ENCODE measurements at places on chromosomes 3 and 15.
A peak's percentile ranks its signal among the peaks of the same experiment; 100 is the strongest.

DNA sequence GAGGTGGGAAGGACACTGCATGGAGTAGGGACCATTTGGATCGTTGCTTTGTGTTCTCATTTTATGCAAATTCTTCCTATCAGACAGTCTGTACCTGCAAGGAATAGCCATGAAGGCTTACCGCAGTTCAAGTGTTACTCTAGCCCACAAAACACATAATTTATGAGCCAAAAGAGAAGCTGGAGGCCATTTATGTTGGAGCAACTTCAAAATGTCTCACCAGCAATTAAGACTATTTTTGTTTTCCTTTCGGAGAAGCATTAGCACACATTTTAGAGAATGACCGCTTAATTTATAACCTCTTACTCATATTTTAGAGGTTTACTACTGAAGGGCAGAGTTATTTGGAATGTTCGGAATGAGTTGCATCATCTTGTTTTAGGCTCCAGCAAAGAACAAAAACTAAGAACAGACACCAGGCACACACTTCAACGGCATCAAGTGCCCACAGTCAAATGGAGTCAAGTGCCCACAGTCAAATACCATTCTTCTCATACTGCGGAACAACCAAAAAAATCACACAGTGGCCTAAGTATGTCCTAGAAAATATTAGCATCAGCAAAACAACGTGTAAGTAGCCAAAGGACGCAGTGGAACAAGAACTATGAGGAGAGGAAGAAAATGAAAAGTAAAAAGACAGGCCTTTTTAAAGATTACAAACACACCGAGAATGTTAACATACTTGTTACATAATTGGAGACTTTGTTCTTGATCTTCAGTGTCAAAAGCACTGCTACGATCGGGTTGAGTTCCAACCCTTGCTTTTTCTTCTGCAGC is 17.5 kb upstream of the GOLGA8J start:
- no peak for DNase-seq

DNA sequence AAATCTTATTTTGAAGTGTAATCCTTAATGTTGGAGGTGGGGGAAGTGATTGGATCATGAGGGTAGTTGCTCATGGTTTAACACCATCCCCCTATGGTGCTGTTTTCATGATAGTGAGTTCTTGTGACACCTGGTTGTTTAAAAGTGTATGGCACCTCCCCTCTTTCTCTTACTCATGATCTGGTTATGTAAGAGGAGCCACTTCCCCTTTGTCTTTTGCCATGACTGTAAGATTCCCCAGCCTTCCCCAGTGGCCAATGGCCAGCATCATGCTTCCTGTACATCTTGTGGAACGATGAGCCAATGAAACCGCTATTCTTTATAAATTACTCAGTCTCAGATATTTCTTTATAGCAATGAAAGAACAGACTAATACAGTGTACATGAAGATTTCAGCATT is 39.8 kb upstream of the GMNC start:
- no peak for DNase-seq

- no peak for DNase-seq
Observed at GRCh38 chr15:79129235-79129634, 38.7 kb upstream of the RASGRF1 start.

DNA sequence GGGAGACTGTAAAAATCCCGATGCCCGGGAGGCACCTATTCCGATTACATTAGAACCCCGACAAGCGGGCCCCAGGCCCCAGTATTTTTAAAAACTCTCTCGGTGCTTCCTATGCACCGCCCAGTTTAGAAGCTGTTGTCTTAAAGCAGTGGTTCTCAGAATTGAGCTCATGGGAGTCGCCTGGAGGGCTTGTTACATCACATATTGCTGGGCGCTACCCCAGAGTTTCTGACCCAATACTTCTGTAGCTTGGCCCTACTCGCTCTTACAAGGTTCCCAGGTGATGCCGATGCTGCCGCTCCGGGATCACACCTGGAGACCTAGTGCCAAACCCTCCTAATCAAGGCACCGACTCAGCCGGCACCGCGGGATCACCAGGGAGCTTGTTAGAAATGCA is 35.2 kb downstream of the CPN2 start:
- peak; percentile 25 for DNase-seq

DNA sequence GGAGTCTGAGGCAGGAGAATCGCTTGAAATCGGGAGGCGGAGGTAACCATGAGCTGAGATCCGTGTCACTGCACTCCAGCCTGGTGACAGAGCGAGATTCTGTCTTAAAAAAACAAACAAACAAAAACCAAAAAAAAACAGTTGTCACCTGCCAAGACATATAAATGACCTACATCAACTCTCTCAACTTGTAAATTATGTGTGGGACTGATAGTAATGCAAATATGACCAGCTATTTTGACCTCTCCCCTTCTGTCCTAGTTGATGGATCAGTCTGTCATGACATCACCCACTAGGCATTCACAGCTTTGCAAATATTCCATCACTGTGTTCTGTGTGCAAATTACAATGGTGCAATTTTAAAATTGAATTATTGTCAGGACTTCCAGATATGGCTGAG is 175.4 kb downstream of the EBLN2 start:
- no peak for DNase-seq
